ENCODE measurements at places on chromosomes 11 and 22.
A peak's percentile ranks its signal among the peaks of the same experiment; 100 is the strongest.

DNA sequence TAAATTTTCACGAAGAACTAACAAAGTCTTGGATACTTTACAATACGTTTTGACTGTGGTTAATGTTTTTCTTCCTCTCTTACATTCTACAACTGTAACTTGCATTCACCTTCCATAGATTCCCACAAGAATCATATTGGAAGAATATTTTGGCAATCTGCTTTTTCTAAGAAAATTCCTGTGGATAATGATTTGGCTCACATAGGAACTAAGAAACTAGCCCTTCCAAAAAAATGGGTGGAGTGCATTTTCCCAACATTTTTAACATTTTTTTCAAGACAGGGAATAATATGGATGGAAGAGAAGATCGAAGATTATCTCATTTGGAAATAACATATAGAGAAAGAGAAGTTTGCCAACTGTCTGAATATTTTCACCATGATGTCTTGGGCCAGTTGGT, 256.9 kb upstream of the POU2AF2 start:
- no peak for DNase-seq

GRCh38 chr11:87254562-87254961, 216.8 kb downstream of the TMEM135 start:
- DNase-seq = no peak

DNA sequence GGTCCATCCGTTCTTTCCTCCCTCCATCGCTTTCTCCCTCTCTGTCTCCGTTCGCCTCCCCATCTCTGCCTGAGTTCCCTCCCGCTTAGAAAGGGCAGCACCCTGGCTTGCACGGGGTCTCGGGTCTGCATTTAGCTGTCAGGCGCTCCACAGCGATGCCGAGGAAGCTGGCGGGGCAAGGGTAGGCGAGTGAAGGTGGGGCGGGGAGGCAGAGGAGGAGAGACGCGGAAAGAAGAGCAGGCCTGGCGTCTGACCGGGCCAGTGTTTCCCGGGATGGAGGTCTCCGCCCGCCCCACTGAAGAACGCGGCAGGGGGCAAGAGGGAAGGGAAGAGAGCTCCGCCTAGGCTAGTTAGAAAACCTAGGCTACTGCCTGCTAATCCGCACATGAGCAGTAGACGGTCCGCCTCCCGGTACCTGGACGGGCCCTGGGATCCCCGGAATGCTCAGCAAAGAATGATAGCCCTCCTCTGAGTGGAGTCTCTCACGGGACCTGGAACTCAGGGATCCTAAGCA, 3922.5 kb upstream of the OR11H1 start:
- DNase-seq = no peak

- no peak for DNase-seq
These were observed 903.7 kb downstream of the FAM181B start for GRCh38 chr11:81829976-81830375.

DNA sequence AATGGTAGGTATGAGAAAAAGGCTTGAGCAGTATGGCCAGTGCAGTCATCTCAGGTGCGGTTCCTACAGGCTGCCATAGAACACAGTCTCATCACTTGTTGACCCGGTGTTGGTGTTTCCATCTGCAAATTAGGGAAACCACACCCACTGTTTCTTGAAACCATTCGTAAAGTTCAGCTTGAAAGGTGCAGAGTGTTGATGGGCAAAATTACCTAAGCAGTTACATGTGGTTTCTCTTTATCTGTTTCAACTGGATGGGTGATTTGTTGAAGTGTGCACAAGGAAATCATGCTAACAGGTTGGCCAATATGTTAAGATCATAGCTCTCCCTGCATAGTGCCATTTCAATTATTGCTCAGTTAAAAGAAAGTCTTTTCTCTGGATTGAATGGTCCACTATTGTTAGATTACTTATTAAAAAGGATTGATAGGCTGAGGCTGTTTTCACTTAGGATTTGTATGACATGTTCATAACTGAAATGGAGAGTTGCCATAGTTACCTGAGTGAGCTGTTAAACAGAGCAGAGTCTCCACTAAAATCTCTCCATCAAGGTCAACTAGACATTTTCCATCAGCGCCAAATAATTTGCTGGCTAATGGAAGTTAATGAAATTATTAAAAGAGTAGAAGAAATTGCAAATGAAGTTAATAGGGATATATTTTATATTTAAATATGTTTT, 203.1 kb upstream of the MTMR2 start:
- DNase-seq = no peak

DNA sequence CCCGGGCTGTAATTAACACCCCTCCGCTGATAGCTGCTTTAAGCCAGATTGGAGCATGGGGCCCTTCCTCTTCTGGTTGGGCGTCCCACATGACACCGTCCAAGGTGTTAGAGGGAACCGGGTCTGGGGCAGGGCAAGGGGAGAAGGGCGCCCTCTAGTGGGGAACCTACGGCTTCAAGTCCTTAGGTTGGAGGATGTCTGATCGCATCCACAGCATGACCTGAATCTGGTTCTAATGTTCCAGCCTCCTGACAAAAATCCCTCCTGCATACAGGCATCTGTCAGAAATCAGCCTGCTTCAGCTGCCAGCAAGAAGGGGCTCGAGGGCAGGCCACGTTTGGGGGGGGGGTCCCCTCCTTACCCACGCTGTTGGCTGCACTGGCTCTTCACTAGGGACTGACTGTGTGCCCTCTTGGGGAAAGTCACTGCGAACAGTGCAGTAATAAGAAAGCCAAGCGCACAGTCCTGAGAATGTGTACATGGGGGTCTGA, 94.2 kb upstream of the TBCEL start:
- DNase-seq = peak; percentile 5

DNA sequence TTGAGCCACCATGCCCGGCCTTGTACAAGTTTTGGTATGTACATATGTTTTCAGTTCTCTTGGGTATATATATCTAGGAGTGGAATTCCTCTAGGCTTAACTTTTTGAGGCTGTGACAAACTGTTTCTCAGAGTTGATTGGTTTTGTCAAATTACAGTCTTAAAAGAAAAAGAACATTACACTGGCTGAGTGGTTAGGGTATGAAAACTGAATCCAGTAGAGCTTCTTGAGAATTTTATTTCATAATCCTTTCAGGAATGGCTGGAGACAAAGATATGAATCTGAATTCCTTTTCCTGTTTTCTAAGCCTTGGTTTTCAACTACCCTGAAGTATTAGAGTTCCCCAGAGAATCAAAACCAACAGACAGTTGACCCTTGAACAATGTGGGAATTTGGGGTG, 6.5 kb downstream of the METTL15 start:
- DNase-seq = no peak

GRCh38 chr11:10941871-10942270, 84.0 kb upstream of the ZBED5 start:
- no peak for DNase-seq

- DNase-seq = no peak
These were observed 97.5 kb upstream of the PRR5 start for GRCh38 chr22:44604455-44604854.

- no peak for DNase-seq
These were observed 94.5 kb upstream of the FGF3 start for GRCh38 chr11:69913591-69914285.
